Stimulated activated CD8-positive, alpha-beta memory T cell treated with anti-CD3 and anti-CD28 coated beads, Interleukin-4, amount 100 ng/mL, for 48 hours (primary cell): ENCODE measurements at places on chromosomes 3 and 15.

DNA sequence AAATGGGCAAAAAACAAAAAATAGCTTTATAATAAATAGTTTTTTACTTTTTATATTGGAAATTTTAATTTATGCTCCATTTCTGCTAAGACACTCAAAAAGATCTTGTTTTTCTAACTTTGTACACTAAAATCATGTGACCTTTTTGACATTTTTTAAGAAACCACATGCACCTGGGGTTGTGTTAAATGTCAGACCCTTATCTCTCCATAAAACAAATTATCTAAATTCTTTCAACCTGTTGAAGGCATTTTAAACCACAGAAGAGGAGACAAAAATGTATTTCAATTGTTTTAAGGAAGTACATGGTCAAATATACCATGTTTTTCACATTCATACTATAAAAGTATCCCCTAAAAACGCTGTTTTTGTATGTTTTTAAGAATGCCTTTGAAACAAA, 29.2 kb downstream of the IFT80 start:
- DNase-seq, result no peak

DNA sequence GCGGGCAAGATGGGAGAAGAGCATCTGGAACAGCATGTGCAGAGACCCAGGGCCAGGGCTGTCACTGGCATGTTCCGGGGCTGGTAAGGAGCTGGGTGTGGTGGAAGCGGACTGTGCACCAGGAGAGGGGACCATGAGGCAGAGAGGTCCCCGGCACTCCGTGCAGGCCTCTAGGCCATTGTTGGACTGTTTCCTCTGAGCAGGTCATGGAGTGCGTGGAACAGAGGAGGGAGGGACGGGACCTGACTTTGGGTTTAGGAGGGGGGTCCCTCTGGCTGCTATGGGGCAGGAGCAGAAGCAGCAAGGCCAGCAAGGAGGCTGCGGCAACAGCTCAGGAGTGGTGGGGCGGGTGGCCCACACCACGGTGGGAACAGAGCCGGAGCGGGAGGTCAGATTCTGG, 47.1 kb downstream of the TPRA1 start:
- no peak for DNase-seq

- DNase-seq, result peak; percentile 16
Measured at GRCh38 chr3:71258116-71258515, 325.4 kb downstream of the FOXP1 start.

DNA sequence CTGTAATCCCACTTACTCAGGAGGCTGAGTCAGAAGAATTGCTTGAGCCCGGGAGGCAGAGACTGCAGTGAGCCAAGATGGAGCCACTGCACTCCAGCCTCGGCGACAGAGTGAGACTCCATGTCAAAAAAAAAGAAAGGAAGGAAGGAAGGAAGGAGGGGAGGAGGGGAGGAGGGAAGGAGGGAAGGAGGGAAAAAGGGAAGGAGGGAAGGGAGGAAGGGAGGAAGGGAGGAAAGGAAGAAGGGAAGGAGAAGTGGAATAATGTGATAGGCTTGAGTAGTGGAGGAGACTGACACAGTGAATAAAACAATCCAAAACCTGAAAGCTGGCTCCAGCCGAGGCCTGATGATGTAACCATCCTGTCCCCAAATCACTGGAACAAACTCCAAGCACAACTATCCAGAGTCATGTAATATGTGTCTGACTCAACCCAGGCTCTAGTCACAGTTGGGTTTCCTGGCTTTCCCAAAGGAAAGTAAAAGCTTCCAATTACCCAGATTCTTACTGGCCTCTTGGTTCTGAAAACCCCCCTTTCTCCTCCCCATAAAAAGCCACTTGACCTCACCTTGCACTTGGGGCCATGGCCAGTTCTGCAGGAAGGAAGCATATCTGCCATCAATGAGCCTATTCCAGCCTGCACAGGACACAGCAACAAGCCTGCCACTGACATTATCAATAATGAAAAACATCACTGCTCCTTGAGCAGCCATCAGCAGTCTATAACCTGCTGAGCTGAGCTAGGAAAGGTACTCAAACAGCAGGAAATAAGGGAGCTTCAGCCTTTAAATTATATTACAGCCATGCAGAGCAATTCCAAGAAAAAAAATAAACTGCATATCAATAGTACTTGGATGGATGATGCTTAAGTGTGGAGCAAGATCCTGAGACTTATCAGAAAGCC, 48.3 kb downstream of the MB21D2 start:
- DNase-seq, result no peak

DNA sequence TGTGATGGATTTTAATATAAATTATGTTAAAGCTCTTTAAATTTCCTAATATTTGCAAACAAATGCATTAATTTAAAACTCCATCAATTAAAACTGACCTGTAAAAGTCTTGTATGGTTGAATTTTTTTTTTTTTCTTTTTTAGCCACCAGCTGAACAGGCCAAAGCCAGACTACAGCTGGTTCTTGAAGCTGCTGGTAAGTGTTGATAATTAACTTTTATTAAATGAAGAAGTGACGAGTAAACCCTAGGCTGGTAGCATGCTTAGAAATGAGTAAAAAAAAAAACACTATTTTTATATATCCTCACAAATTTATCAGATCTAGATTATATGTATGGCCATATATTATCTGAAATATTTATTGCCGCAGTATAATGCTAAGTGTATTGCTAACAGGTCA, 216.3 kb upstream of the MLF1 start:
- DNase-seq, result no peak
